ENCODE measurements at places on chromosomes 13 and 19. TPM values are rescaled to one million over a fixed set of nuclear protein-coding genes. Genes with fewer than 3 reads are reported as not detected.

DNA sequence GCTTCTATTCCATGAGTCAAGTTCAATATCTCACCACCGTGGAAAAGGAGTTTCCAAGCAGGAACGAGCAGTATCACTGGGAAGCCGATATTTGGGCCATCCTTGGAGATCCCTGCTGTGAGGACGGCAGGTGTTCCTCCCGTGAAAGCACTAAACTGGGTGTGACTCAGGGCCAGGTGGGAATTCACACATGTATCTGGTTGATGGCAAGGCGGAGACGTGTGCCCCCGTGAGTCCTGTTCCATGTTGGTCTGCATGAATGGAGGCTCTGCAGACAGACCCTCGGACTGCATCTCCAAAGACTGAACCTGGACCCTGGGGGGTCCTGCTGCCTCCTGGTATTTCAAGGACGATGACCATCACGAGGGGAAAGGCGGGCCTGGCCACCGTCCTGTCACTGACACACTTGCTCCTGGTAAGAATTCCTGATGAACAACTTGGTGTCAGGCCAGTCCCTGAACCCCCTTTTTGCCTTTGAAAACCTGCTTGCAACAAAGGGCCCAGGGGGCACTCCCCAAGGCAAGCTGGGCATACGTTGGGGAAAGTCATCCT lies 22.8 kb upstream of the GAS6 start:
- no peak for DNase-seq

GRCh38 chr13:112956571-112957294 lies 12.3 kb upstream of the MCF2L start:
- no peak for DNase-seq

DNA sequence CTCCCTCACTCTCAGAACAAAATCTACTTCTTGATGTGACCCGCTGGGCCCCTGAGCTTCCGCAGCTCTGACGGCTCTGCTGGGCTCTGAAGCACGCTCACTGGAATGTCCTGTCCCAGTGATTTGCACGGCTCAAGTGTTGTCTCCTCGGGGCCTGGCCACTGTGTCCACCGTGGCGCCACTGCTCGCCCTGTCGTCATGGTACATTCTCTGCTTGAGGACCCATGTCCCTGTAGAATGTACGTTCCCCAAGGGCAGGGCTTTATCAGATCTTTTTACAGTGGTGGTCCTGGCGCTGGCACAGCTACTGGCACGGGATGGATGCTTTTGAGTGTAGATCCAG lies 12.1 kb downstream of the KLHL26 start:
- no peak for DNase-seq

DNA sequence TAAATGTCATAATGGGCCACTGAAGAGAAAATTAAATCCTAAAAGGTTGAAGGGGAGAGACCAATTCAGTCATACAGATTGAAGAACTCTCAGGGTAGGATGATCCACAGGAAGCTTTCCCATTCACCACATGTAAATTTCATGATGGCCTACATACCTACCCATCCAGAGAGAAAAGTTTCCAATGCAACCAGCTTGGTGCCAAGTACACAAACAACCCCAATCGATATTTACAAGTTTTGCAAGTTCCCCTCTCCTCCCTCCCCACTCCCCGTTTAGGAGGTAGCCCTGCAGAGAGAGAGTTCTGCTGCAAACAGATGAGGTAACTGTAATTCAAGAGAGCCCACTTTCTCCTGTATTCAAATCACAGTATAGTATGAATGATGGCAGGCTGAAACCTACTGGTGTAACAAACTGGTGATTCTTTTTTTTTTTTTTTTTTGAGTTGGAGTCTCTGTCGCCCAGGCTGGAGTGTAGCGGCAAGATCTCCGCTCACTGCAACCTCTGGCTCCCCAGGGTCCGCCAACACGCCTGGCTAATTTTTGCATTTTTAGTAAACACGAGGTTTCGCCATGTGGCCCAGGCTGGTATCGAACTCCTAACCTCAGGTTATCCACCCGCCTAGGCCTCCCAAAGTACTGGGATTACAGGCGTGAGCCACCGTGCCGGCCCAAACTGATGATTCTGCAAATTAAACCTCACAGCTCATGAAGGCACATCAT lies 14.4 kb downstream of the FOXO1 start:
- no peak for DNase-seq

- peak; percentile 30 for DNase-seq
Observed at GRCh38 chr13:110421696-110422385, 114.8 kb downstream of the COL4A2 start.

DNA sequence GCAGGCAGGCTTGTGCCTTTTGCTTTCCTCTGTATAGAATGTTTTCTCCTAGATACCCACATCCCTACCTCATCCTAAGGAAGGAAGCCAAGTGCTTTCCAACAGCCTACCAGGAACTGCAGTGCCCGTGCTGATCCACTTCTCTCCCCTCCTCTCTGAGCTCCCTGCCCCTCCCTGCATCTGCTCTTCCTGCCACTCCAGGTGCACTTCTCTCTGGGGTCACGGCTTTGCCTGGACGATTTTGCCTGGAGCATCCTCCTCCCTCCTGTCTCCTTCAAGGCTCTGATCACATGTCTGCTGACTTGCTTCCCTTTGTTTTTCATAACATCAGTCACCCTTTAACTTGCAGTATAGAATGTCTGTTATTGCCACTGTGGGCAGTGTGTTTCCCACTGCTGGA lies 34.7 kb upstream of the IRS2 start:
- DNase-seq, result no peak

DNA sequence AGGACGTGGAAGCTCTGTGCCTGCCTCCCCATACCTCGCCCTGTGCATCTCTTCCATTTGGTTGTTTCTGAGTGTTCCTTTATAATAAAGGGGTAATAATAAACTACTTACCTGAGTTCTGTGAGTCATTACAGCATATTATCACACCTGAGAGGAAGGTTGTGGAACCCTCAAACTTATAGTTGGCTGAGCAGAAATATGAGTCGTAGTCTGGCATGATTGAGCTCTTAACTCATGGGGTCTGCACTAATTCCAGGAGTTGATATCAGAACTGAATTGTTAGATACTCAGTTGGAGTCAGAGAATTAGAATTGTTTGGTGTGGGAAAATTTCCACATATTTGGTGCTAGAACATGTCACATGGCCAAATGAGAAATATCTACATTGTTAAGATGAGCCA lies 52.4 kb upstream of the HTR2A start:
- DNase-seq, result no peak

GRCh38 chr13:51532736-51533197 lies 51.5 kb upstream of the WDFY2 start:
- DNase-seq, result no peak

- no peak for DNase-seq
Observed at GRCh38 chr19:48023518-48023917, 20.4 kb downstream of the CABP5 start.

DNA sequence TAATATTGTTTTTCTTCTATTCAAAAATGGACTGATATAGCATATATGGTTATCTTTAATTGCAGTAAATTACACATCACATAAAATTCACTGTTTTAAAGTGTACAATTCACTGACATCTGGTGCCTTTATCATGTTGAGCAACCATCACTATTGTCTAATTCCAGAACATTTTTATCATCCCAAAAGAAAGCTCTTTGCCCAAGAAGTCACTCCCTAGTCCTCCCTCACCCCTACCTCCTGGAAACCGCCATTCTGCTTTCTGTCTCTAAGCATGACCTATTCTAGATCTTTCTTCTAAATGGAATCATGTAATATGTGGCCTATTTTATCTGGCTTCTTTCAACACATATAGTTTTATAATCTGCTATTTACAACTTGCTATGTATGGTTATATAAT lies 525.6 kb downstream of the DCT start:
- DNase-seq, result no peak

SIGLEC12 gene
- not detected for total RNA-seq

KLK2 gene
- not detected for total RNA-seq

PDX1 gene
- total RNA-seq, result not detected

BIVM gene
- total RNA-seq, result 10.9 TPM
